ENCODE measurements at places on chromosomes 2 and 18. TPM values are rescaled to one million over a fixed set of nuclear protein-coding genes. Genes with fewer than 3 reads are reported as not detected.

TMEM169 gene
- under 0.01 TPM for total RNA-seq

HRH4 gene
- 0.08 TPM for total RNA-seq

NAB1 gene
- total RNA-seq = 32.5 TPM

ANKRD23 gene
- total RNA-seq = 0.78 TPM

SPP2 gene
- total RNA-seq = not detected

GPR75 gene
- total RNA-seq = 0.62 TPM

MC4R gene
- not detected for total RNA-seq

GALNT5 gene
- 3.1 TPM for total RNA-seq

CEP192 gene
- total RNA-seq = 15.5 TPM

PPP1R1C gene
- total RNA-seq = 8.6 TPM

PLEKHH2 gene
- 1.3 TPM for total RNA-seq

ZNF804A gene
- 0.11 TPM for total RNA-seq

LYG2 gene
- total RNA-seq = not detected

Data from hair follicular keratinocyte (primary cell).